ENCODE measurements at places on chromosomes 16 and 17.
A peak's percentile ranks its signal among the peaks of the same experiment; 100 is the strongest.

- peaks cover 34% of the 10 kb centered on the region for H3K4me1 ChIP-seq
- peaks cover 1% of the 10 kb centered on the region for H3K36me3 ChIP-seq
- peak overlapping the region; percentile 87 for H3K4me3 ChIP-seq
- peak overlapping the region; percentile 92 for H3K27ac ChIP-seq
- H3K27me3 ChIP-seq, result no peaks in the 10 kb centered on the region
These were observed 458 bp downstream of the GFOD2 start for GRCh38 chr16:67718668-67719047.

DNA sequence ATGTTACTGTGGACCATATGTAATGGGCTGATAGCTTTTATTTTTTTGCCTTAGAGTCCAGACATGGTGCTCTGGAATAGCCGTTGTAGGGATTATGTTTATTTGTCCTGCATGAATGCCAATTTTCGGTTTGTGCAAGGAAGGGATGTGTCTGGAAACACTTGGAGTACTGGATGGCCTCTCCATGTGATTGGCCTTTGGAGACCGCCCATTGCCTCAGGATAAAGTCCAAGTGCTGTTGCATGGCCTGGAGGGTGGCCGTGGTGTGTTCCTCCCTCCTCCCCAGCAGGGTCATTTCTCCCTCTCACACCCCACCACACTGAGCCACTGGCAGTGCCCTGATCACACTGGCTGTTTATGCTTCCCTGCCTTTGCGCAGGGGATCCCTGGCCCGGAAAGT is 93.9 kb downstream of the MSI2 start:
- H3K27ac ChIP-seq, result peak overlapping the region; percentile 53
- DNase-seq, result no peak
- peaks cover 17% of the 10 kb centered on the region for H3K4me1 ChIP-seq
- H3K36me3 ChIP-seq, result peaks cover 29% of the 10 kb centered on the region
- H3K27me3 ChIP-seq, result no peaks in the 10 kb centered on the region
- no peak overlapping the region for H3K4me3 ChIP-seq

- no peak for DNase-seq
- peaks cover 8% of the 10 kb centered on the region for H3K36me3 ChIP-seq
- no peak overlapping the region for H3K27ac ChIP-seq
- no peak overlapping the region for H3K4me3 ChIP-seq
- H3K4me1 ChIP-seq, result peaks cover 4% of the 10 kb centered on the region
These were observed 50.0 kb downstream of the SSH2 start for GRCh38 chr17:29880031-29880430.

GRCh38 chr17:77735566-77736198 is 222.8 kb upstream of the TNRC6C start:
- DNase-seq, result peak; percentile 5
- H3K4me3 ChIP-seq, result no peak overlapping the region
- no peaks in the 10 kb centered on the region for H3K36me3 ChIP-seq
- no peaks in the 10 kb centered on the region for H3K4me1 ChIP-seq

DNA sequence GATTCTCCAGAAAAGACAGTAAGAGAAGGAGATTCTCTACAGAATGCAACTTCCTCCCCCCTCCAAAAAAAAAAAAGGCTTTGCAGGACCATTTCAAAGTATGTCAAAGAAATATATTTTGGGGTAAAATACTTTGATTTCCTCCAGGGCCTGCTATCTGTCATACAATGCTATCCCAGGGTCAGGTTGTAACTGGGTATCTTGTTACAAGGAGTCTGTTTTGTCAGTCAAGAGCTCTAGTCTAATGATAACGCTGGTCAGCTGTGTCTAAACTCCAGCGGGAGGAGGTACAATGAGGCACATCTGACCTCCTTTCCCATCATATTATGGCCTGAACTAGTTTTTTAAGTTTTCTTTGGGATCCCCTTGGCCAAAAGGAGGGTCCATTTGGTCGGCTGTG is 408.4 kb upstream of the CDH5 start:
- no peaks in the 10 kb centered on the region for H3K4me1 ChIP-seq
- H3K36me3 ChIP-seq, result no peaks in the 10 kb centered on the region
- H3K27me3 ChIP-seq, result peaks cover 15% of the 10 kb centered on the region
- H3K27ac ChIP-seq, result no peak overlapping the region
- no peak for DNase-seq
- no peak overlapping the region for H3K4me3 ChIP-seq

GRCh38 chr16:63188086-63188771 is 1152.0 kb upstream of the CDH8 start:
- H3K4me3 ChIP-seq, result no peak overlapping the region
- no peaks in the 10 kb centered on the region for H3K36me3 ChIP-seq
- H3K4me1 ChIP-seq, result peaks cover 4% of the 10 kb centered on the region
- DNase-seq, result no peak
- H3K27ac ChIP-seq, result no peak overlapping the region

DNA sequence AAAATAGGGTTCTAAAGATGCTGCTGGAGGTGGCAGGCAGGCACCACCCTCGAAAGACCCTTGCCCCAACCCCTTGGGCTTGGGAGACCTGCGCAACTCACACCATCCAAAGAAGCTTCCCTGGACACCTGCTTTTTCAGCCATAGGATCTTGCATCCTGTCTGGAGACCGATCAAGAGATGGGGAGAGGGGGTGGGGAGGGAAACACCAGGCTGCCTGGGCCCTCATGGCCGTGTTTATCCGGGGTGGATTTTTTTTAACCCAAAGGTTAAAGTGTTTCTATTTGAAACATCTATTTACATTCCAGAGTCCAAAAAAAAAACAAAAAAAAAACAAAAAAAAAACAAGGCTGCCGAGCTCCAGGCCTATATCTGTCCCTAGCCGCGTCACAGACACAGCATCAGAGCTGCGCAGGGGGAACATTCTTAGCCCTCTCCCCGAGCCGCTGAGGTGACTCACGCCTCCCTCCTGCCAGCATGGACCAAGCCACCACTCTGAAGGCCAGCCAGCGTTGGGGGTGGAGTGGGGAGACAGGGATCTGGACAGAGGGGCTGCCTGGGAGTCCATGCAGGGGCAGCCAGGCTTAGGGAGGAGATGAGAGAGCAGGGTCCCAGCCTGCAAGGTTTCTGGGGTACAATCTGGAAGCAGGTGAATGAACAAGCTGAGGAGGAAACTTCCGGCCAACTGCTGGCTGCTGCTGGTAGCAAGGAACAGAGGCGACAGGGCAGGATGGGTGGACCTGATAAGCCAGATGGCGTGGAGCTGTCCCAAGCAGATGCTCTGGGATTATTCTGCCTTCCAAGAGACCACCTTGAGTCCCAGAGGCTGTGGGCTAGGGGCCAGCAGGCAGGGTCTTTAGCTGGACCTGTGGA is 14.8 kb downstream of the HDAC5 start:
- no peak overlapping the region for H3K4me3 ChIP-seq
- H3K4me1 ChIP-seq, result peaks cover 4% of the 10 kb centered on the region
- H3K27ac ChIP-seq, result no peak overlapping the region
- peaks cover 2% of the 10 kb centered on the region for H3K36me3 ChIP-seq
- no peaks in the 10 kb centered on the region for H3K27me3 ChIP-seq

DNA sequence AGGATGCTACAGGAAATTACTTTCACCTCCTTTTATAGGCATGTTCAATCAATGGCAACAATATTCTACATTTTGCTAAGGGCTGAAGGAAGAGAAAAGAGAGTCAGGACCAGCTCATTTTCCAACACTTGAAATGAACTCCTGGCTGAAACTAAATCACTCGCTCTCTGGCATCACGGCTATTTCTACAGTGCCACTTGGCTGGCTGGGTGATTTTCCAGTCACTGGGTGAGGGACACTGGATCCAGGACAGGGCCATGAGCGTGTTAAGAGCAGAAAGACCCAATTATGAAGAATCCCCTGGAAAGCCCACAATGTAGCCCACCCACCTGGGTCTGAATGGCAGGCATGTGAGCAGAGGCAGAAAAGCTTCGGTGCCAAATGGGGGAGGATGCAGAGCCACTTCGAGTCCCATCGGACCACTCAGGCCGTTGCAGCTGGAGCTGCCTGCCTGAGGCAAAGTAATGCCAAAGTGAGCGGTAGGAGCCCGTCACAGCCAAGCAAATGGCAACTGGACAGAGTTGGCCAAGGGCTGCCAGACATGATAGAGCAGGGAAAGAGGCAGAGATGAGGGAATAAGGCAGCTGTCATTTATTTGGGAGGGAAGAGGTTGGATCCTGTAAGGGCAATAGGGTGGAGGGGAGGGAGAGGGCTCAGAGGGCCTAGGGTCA is 246.2 kb downstream of the STX8 start:
- H3K4me1 ChIP-seq, result peaks cover 13% of the 10 kb centered on the region
- DNase-seq, result no peak
- peaks cover 1% of the 10 kb centered on the region for H3K36me3 ChIP-seq
- no peak overlapping the region for H3K27ac ChIP-seq
- H3K27me3 ChIP-seq, result peaks cover 4% of the 10 kb centered on the region

GRCh38 chr17:67139784-67140665 is 95.7 kb downstream of the CACNG1 start:
- H3K36me3 ChIP-seq, result peaks cover 20% of the 10 kb centered on the region
- no peak overlapping the region for H3K27ac ChIP-seq
- H3K4me1 ChIP-seq, result no peaks in the 10 kb centered on the region
- DNase-seq, result no peak
- no peak overlapping the region for H3K4me3 ChIP-seq

GRCh38 chr17:80474961-80475909 is 1.2 kb downstream of the NPTX1 start:
- H3K27ac ChIP-seq, result no peak overlapping the region
- peak overlapping the region; percentile 27 for H3K4me3 ChIP-seq
- DNase-seq, result no peak
- H3K4me1 ChIP-seq, result peaks cover 6% of the 10 kb centered on the region
- H3K36me3 ChIP-seq, result no peaks in the 10 kb centered on the region
- H3K27me3 ChIP-seq, result peaks cover 71% of the 10 kb centered on the region

DNA sequence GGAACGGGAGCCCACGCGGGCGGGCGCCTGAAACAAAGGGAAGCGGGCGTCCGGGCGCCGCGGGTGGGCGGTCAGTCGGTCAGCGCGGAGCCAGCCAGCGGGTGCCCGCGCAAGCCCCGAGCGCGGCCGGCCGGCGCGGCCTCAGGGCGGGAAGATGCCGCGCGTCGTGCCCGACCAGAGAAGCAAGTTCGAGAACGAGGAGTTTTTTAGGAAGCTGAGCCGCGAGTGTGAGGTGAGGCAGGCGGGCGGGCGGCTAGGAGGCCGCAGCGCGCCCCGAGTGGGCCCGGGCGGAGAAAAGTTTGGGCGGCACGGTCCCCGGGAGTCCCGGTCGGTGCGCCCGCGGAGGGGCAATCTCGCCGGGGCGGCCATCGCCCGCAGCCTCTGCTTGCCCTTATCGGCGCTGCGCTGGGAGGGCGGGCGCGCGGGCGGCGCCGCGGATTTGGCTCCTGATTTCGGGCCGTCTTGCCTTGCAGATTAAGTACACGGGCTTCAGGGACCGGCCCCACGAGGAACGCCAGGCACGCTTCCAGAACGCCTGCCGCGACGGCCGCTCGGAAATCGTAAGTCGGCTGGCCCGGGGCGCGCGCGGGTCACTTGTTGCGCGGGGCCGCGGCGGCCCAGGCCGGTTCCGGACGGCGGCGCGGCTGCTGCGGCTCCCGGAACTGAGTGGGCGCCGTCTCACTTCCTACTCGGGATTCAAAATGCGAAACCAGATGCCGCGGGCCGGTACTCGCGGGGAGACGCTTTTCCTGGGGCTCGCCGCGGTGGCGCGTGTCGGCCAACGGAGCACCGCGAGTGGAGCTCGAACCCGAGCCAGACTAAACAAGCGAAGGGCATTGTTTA is 526 bp downstream of the CBFB start:
- peaks cover 24% of the 10 kb centered on the region for H3K4me1 ChIP-seq
- H3K27ac ChIP-seq, result peak overlapping the region; percentile 94
- no peaks in the 10 kb centered on the region for H3K27me3 ChIP-seq
- H3K4me3 ChIP-seq, result peak overlapping the region; percentile 84
- peaks cover 4% of the 10 kb centered on the region for H3K36me3 ChIP-seq

GRCh38 chr17:73750975-73751374 is 106.7 kb upstream of the SDK2 start:
- no peak overlapping the region for H3K4me3 ChIP-seq
- DNase-seq, result no peak
- H3K4me1 ChIP-seq, result peaks cover 8% of the 10 kb centered on the region
- H3K27ac ChIP-seq, result no peak overlapping the region
- H3K36me3 ChIP-seq, result no peaks in the 10 kb centered on the region
- peaks cover 34% of the 10 kb centered on the region for H3K27me3 ChIP-seq

GRCh38 chr16:13936155-13936554 is 16.2 kb downstream of the ERCC4 start:
- peak overlapping the region; percentile 57 for H3K27ac ChIP-seq
- H3K27me3 ChIP-seq, result no peaks in the 10 kb centered on the region
- H3K4me1 ChIP-seq, result peaks cover 20% of the 10 kb centered on the region
- peaks cover 37% of the 10 kb centered on the region for H3K36me3 ChIP-seq

DNA sequence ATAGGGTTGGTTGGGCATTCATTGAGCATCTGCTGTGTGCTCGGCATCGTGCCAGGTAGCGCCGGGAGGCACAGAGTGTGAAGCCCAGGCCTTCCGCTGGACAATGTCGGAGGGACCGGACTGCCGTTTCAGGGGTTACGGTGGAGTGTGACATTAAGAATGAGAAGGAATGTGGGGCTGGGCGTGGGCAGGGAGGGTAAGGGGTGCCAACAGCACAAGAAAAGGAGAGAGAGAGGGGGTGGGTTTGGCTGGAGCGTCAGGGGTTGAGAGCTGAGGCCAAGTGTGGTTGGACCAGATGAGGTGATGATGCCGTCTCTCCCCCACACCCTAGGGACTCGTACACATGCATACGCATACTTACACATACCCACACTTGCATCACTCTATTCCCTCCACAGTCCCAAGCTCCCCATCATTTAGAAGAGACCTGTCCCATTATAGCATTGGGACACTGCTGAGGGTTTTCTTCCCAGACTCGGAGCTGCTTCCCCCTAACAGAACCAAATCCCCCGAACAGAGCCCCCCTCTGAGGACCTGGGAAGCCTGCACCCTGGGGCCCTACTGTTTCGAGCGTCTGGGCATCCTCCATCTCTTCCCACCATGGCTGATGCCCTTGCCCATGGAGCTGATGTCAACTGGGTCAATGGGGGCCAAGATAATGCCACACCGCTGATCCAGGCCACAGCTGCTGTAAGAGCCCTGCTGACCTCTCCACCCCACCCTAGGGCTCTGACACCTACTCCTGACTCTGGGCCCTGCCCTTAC is 3.3 kb upstream of the KCTD11 start:
- no peak overlapping the region for H3K27ac ChIP-seq
- H3K36me3 ChIP-seq, result no peaks in the 10 kb centered on the region
- DNase-seq, result no peak
- H3K4me1 ChIP-seq, result peaks cover 22% of the 10 kb centered on the region

- no peak overlapping the region for H3K4me3 ChIP-seq
- no peaks in the 10 kb centered on the region for H3K4me1 ChIP-seq
- no peaks in the 10 kb centered on the region for H3K27me3 ChIP-seq
These were observed 953.9 kb upstream of the GOT2 start for GRCh38 chr16:59688006-59688405.

- H3K4me1 ChIP-seq, result peaks cover 1% of the 10 kb centered on the region
- H3K4me3 ChIP-seq, result no peak overlapping the region
- H3K27ac ChIP-seq, result no peak overlapping the region
These were observed 132.1 kb downstream of the CLEC16A start for GRCh38 chr16:11076259-11077018.

- no peak overlapping the region for H3K4me3 ChIP-seq
- no peaks in the 10 kb centered on the region for H3K36me3 ChIP-seq
- no peaks in the 10 kb centered on the region for H3K27me3 ChIP-seq
- DNase-seq, result no peak
These were observed 46.7 kb downstream of the CYB5B start for GRCh38 chr16:69471121-69471520.
